ENCODE measurements at places on chromosomes 16 and 17.

GRCh38 chr17:83006515-83007455, 72.6 kb upstream of the METRNL start:
- DNase-seq: no peak

GRCh38 chr17:58375811-58376210, 23.8 kb upstream of the SUPT4H1 start:
- DNase-seq: no peak

GRCh38 chr17:58480090-58480489, 8.1 kb downstream of the HSF5 start:
- DNase-seq: no peak

- no peak for DNase-seq
Observed at GRCh38 chr17:47953909-47954308, 3.8 kb downstream of the PRR15L start.

- peak; percentile 78 for DNase-seq
Observed at GRCh38 chr17:47315451-47316266, 8.1 kb upstream of the EFCAB13 start.

DNA sequence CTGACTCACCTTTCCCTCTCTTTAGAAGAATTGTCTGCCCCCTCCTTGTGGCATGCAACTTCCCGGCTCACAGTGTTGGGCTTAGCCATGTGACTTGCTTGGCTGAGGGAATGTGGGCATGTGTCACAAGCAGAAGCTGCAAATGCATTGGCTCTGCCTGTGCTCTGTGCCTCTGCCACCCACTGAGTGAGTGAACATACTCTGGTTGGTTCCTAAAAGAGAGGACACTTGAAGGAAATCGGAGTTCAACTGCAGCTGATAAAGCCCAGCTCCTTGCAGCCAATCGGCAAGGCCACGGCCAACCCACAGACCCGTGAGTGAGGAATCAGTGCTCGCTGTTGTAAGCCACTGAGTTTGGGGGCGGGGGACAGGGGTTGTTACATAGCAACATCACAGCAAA, 10.9 kb upstream of the GINS2 start:
- no peak for DNase-seq

- no peak for DNase-seq
Observed at GRCh38 chr17:61338000-61338798, 61.4 kb upstream of the TBX2 start.

DNA sequence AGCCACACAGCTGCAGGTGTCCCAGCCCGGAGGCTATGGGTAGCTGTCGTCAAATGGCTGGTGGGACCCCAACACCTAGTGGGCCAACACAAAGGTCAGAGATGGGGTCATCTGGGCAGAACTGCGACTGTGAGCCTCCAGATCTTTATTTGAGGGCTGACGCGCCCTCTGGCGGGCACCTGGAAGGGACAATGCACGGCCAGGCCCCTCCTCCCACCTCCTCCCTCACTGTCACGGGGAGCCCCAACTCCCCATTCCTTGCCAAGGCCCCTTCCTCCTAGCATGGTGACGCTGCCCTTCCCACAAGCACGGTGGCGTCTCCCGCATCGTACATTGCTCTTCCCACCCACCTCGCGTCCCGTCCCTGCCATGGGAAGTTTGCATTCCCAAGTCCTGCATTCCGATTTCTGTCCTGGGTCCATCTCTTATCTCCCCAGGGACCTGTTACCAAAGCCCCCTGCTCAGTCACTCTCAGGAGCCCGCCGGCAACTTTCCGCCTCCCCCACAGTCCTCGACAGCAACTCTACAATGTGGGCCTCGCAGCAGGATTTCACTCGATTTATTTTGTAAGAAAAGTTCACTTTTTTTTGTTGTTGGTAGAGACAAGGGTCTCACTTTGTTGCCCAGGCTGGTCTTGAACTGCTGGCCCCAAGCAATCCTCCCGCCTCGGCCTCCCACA, 1.0 kb downstream of the TLE7 start:
- DNase-seq: no peak

- no peak for DNase-seq
Observed at GRCh38 chr17:27778183-27778582, 22.1 kb downstream of the NOS2 start.

DNA sequence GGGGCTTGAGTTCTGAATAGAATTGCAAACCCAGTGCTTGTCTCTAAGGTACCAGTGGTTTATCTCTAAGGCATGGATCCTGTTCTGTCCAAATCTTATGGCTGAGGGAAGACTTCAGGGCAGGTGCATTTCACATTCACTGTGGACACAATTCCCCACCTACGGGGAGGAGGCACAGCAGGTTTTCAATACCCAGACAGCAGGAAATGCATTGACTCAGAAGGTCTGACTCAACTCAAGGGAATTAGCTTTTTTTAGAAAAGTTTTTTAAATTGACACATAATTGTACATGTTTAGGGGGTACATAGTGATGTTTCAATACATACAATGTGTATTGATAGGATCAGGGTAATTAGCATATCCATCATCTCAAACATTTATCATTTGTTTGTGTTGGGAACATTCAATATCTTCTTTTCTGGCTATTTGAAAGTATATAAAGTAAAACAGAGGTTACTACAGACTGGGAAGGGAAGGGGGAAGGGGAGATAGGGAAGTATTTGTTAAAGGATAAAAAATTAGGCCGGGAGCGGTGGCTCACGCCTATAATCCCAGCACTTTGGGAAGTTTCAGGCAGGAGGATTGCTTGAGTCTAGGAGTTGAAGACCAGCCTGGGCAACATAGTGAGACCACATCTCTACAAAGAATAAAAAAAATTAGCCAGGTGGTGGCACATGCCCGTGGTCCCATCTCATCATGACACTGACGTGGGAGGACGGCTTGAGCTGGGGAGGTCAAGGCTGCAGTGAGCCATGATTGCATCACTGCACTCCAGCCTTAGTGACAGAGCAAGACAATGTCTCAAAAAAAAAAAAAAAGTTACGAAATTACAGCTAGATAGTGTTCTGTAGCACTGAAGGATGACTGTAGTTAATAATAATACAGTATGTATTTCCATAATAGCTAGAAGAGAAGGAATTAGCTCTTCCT, 54.9 kb downstream of the RGS9 start:
- no peak for DNase-seq

DNA sequence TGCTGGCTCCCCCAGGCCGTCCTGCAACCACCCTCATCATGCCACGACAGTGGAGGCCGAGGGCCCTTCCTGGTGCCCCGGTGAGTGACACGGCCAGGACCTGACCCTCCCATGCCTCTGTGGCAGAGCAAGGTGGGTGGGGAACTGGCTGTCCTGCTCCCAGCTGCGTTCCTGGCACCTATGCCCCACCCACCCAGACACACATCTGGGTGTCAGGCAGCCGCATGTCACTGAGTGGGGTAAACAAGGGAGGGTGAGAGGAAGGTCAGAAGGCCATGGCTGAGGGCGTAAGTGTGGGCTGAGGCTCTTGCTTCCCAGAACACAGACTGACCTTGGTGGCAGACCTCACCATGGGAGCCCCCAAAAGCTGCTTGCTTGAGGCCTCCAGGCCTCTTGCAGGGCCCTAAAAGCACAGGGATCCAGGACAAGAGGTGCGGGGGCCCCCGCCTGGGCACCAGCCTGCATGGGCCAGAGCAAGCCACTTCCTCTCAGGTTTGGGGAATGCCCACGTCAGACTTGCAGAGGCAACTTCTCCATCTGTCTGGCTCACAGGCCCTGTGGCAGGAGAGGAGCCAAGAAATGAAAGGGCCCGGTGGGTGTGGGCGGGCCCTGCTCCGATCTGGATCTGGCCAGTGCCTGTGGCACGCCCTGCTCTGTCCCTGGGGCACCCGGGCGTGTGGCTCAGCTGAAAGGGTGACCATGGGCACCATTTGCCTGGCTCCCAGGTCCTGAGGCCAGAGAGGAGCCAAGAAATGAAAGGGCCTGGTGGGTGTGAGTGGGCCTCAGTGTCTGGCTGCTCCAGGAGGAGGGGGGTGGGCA, 3.9 kb upstream of the CCDC57 start:
- no peak for DNase-seq

GRCh38 chr17:80777274-80777673, 214.4 kb upstream of the CHMP6 start:
- DNase-seq: no peak

DNA sequence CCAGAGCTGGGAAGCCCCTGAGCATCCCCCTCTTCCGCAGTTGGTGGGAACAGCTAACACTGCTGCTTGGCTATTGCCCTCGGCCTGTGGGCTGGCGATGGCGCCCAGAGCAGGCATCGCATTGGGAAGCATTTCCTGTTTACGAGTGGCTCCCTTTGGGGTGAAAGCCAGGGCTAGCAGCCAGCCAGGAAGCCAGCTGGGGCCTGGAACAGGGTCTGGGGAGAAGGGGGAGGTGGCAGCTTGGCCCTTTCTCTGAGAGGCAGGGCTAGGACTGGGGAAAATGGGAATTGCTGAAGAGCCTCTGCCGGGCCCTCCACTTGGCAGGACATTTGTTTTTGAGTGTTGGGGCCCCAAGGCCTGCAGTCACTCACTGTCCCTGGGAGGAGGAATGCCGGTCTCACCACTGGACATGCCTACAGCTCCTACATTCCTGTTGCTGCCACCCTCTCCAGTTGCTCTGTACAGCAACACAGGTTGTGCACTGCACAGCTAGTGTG, 2.4 kb upstream of the MTSS2 start:
- no peak for DNase-seq

DNA sequence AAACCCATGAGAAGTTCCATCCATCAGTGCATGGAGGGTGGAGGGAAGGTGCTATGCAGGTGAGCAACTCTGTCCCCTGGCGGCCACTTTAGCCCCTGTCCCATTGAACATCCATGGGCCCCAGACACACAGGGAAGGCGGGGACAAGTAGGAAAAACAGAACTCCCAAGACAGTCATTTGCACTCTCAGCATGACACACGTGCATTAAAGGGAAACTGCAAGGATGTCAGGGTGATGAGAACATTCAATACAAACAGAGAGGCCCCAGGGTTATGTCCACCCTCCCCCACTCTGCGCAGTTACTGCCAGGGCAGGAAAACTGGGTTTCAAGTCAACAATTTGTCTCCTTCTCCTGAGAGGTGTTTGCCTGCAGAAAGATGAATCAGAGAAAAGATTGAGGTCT, 44.0 kb upstream of the AKTIP start:
- no peak for DNase-seq

Measured in NCI-H524 (cell line).